ENCODE measurements at places on chromosomes 1 and 21.

DNA sequence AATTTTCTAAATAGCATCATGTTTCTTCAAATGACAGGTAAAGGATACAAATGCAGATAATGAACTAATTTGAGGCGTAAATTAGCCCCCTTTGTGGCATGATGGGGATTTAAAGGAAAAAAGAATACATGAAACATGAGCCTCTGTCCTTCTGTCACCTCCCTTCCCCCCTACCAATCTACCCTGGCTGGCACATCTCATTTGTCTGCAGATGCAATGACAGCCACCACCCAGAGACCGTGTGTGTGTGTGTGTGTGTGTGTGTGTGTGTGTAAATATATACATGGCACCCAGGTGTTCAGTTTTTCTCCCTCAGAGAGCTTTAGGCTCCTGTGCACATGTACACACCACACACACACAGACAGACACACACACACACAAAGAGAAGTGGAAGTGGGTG, 451.1 kb downstream of the RWDD3 start:
- no peak for DNase-seq

- no peak for DNase-seq
Measured at GRCh38 chr1:159229260-159229885, 24.7 kb downstream of the ACKR1 start.

DNA sequence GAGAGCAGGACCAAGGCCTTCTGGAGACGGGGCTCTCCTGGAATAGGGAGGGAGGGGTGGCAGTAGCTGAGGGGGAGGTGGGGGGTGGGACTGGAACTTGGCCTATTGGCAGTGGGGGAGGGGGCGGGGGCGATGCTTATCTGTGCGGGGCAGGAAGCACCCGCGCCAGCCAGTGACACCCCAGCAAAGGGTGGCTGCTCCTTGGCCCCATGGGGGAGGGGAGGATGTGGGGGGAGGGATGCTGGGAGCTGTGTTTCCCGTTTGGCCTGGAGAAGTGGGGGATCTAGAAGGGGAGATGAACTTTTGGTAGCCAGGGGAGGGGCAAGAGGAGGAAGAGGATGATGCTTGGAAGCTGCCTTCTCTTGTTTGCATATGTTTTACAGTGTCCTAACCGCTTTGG, 11.0 kb downstream of the ZBTB7B start:
- DNase-seq: no peak

DNA sequence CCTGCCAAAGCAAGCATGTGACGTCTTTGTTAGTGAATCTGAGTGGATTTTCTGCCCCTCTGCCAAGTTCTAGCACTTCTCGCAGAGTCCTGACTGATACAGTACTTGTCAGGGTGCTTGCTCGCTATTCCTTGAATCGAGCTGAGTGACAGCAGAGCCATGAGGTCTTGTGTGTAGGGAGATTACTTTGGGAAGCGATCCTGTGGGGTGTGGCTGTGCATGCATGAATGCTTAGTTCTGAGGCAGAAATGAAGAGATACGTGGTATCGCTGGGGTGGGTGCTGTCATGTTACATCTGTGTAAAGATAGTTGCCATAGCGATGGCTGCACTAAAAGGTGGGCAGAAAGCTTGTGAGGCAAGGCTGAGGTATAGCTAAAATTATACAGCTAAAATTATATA, 19.3 kb upstream of the DNAJC28 start:
- no peak for DNase-seq

- DNase-seq: no peak
Measured at GRCh38 chr1:226972931-226973330, 32.8 kb downstream of the COQ8A start.

GRCh38 chr21:39638281-39638680, 25.5 kb downstream of the B3GALT5 start:
- DNase-seq: no peak

- DNase-seq: no peak
Measured at GRCh38 chr1:225914947-225915346, 9.1 kb downstream of the PYCR2 start.

GRCh38 chr21:45791562-45792418, 148.3 kb downstream of the PCBP3 start:
- no peak for DNase-seq

DNA sequence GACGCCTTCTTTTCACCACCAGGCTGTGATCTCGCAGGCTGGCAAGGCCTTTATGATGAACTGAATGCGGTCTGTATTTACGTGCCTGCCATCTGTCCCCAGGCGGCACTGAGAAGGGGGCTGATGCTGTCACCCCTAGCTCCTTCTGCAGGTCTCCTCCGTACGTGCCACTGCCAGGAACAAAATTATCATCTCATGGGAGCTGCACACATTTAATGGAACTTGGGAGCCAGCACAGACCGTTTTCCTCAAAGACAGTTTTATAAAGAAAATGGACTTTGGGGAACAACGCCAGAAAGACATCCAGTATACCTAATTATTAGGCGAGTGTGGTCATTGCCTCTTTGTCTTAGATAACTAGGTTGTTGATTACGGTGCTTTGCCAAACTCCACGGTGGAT, 434.5 kb downstream of the KIF26B start:
- no peak for DNase-seq

GRCh38 chr1:21244986-21245687, 45.1 kb downstream of the ECE1 start:
- no peak for DNase-seq

GRCh38 chr1:219712506-219712905, 99.6 kb upstream of the ZC3H11B start:
- no peak for DNase-seq

DNA sequence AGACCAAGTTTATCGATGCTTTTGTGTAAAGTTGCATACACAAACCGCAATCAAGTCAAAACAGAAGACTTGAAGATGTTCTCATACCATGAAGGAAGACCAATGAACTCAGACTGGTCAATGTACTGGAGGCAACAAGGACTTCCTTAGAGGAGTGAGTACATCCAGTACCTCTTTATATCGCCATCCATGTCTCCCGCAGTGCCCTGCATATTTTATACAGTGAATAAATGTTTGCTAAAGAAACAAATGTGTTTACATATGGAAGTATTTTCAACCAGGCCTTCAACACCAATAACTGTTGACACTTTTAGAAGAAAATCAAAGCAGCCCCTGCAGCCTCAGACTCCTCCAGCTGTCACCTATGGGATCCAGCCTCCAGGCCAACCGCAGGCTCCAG, 125.6 kb downstream of the SMYD3 start:
- no peak for DNase-seq

DNA sequence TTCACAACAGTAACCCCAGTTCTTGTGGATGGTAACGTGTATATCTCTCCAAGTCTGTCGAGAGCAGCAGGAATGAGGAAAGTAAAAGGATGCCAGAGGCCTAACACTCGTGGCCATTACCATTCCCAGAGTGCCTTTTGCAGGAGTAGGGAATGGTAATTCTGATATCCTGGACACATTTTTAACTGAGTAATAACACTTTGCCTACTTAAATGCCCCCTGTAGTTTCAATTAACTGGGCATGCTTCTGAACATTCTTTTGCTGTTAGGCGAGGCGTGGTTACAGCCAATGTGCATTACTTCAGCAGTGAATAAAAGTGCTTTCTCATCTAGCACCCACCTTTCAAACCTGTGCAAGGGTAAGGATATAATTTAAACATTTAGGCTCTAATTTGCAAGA, 258.5 kb upstream of the ADGRL2 start:
- DNase-seq: no peak

DNA sequence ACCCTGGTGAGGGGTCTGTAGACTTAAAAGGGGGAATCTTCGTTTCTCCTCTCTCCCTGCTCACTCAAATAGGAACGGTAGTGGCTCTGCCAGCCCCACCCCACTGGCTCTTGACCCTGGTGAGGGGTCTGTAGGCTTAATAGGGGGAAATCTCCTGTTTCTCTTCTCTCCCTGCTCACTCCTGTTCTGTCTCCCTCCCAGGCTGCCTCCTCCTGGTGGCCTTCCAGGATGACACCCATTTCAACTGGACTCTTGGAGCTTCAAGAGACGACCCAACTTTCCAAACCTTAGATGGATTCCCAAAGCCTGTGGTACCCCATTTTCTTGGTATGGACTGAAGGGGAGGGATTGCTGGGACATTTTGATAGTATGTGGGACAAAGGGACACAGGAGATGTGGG, 1.4 kb upstream of the EPHB2 start:
- DNase-seq: no peak

DNA sequence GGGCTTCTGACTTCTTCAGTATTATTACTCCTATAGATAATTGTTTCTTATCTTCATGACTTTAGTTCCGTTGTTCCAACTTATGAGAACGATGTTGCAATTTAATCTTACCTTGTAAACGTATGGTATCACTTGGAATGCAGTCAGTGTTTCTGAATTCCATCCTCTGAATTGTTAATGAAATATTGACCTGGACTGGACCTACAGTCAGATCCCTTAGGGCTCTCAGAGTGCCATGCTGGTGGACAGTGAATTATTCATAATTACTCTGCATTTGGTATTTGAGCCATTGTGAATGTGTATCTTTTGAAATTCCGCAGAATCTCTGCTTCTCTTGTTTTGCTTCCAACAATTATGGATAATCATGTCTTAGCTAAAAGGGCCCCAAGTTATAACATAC, 72.3 kb downstream of the PRDM2 start:
- no peak for DNase-seq

DNA sequence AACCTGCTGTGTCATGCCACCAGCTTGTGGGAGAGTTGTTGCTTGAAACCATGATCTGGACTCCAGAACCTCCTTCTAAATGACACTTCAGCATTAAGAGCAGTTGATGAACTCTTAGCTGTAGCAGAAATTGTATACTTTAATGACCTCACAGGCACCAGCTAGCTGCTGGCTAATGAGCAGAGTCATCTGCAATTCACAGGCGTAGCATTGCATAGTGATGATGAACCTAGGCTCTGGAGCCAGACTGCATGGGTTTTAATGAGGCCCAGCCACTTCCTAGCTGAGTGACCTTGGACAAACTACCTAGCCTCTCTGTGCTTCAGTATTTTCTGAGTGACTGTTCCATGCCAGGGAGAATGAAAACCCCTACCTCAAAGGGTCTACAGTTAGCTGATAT, 407.1 kb downstream of the LMO4 start:
- DNase-seq: no peak

DNA sequence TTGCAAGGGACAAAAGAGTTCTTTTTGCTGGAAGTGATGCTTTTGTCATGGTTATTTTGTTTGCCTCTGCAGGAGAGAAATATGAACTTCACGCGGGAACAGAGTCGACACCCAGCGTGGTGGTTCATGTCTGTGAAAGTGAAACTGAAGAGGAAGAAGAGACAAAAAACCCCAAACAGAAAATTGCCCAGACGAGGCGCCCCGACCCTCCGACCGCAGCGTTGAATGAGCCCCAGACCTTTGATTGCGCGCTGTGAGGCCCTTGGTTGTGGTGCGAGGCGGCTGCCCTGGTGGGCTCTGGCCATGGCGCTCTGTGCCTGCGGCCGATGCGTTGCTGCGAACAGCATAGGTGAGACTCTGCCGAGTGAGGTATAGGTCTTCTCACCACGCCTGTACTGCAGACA, 20.9 kb upstream of the NCMAP start:
- DNase-seq: no peak

DNA sequence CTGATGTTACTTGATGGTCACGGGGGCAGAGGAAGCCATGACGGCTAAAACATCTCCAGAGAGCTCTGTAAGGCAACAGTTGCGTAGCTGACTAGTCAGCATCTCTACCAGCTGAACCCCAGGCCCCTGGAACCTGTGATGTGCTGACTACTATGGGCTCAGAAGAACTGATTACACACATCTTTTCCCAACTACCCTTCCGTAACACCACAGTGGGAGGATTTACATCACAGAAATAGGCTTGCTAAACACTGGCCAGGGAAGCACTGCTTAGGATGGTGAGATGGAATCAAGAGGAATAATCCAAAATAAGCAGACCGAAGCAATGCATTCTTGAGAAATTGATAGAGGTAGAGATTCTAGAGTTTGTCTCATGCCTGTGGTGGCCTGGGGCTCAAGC, 122.5 kb downstream of the SMYD2 start:
- no peak for DNase-seq

DNA sequence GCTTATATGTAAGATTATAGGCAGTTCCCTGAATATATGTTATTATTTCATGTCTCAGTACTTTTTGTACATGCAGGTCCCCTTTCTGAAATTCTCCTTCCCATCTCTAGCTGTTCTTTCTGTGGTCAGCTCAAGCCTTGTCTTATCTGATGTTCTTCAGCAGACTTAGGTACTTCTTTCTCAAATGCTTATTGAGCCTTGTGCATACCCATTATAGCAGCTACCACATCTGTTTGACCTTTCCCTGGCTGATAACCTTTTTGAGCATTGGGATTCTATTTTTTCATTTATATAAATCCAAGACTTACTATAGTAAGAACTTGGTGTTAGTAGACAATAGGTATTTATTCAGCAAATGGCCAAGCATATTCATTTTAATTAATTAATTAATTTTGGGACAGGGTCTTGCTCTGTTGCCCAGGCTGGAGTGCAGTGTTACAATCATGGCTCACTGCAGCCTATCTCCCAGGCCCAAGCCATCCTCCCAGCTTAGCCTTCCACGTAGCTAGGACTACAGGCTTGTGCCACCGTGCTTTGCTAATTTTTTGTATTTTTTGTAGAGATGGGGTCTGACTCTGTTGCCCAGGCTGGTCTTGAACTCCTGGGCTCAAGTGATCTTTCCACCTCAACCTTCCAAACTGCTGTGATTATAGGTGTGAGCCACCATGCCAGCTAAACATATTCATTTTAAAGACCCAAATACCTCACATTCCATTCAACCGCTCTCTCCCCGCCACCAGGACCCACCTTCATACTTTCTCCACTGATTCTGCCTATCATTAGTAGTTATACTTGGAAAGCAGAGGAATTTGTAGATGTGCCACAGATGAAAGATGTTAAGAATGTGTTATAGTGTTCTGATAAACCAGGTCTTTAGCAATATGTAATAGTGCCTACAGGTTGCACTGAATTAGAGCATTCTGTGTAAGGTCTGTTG, 16.7 kb downstream of the TIPRL start:
- no peak for DNase-seq

DNA sequence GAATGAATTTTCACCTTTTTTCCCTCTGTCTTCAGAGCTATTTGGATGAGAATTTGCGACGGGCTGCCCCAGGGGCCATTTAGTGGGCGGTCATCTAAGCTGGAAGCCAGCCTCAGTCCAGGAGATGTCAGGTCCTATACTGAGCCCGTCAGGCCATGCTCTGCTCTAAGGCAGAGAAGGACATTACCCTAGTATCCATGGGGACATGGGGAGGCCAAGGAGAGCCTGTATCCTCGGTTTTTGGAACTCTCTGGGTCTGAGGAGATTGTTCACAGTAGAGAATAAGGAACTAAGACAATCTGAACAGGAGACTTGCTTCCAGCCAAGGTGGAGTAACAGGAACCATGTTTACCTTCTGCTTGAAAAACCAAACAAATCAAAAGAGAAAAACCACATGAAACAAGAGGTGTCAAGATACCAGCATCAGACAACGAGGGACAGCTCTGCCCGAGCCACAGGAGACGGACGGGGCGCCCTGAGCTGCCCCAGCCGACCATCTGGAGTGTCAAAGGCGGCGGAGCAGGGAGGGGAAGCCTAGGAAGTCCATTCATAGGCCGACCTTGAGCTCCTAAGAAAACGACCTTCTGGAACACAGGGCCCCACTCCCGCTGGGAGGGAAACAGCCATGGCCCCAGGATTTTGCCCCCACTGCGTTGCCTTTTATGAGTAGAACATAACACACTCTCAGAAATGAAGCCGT, 20.0 kb upstream of the ADARB1 start:
- no peak for DNase-seq

- DNase-seq: no peak
Measured at GRCh38 chr1:156704930-156705320, 458 bp downstream of the CRABP2 start.

- no peak for DNase-seq
Measured at GRCh38 chr1:219277304-219278105, 103.8 kb downstream of the LYPLAL1 start.

All from BJ (cell line).